Cardiac fibroblast (primary cell): ENCODE measurements at places on chromosomes 1 and 21.

DNA sequence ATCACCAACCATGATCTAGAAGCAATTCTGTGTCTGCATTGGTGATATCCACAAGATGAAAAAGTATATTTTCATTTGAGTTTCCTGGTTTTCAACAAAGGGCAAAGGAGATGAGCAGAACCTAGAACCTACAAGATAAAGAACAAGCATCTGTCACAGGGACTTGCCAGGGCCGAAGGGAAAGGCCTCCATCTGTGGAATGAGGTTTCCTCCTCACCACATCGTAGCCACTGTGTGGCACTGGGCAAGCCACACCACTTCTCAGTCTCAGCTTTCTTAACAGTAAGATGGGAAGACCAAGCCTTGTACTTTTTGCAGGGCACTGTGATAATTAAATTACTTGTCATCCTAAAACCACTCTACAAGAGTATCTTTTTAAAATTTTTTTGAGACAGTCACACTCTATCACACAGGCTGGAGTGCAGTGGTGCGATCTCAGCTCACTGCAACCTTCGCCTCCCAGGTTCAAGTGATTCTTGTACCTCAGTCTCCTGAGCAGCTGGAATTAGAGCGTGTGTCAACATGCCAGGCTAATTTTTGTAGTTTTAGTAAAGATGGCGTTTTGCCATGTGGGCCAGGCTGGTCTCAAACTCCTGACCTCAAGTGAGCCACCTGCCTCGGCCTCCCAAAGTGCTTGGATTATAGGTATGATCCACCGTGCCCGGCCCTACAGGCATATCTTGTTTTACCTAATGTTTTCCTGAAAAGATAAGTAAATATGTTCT, 45.8 kb downstream of the ARHGEF11 start:
- no peak for DNase-seq

DNA sequence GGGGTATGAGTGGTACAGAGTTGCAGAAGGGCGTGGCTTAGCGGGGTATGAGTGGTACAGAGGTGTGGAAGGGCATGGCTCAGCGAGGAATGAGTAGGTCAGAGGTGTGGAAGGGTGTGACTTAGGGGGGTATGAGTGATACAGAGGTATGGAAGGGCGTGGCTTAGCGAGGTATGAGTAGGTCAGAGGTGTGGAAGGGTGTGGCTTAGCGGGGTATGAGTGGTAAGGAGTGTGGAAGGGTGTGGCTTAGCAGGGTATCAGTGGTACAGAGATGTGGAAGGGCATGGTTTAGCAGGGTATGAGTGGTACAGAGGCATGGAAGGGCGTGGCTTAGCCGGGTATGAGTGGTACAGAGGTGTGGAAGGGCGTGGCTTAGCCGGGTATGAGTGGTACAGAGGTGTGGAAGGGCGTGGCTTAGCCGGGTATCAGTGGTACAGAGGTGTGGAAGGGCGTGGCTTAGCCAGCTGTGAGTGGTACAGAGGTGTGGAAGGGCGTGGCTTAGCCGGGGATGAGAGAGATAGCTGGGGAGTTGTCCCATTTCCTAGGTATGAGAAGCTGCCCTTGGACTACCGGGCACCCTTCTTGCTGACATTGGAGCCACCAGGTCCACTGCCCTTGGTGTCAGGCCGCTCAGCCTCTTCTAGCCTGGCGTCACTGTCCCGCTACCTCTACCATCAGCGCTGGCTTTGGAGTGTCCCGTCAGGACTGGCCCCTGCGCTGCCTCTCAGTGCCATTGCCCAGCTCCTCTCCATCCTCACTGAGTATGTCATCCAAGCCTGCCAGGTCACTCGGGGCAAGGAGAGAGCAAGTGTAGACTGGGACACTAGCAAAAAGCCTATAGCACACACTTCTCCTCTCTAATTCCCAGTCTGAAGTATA, 29.8 kb downstream of the HYI start:
- no peak for DNase-seq

DNA sequence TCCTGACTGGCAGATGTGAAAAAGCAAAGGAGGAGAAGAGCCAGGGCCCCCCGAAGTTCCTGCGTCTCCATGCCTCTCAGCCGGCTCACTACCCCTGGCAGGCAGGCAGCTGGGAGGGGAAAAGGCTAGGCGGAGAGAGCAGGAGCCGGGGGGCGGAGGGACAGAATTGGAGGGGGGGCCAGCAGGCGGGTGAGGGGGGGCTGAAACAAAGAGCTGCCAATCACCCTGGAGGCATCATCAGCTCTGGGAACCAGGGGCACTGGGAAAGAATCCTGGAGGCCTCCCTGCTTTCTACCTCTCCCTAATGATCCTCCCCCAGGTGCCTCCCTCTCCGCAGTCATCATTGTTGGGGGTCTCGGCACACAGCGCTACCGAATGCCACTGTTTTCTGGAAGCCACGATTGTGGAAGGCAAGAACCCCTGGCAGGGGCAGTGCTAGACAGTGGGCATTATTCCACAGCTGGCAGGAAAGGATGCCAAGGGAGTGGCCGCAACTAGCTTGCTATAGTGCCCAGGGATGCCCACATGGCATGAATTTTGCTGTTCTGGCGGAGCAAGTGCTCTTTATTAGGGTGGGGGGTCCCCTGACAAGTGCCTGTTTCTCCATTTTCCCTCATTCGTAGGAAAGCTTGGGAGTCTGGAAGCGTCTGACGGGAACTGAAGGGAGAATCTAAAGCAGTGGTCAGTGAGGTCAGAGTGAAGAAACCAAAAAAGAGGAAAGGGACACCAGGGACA, at the start of gene THBS3:
Gene THBS3, minus strand, starts transcription at position 92 of the 735 bp plus-strand sequence. Its CDS starts 21 bp downstream, at position 71.
- DNase-seq: no peak

GRCh38 chr21:36799869-36800268, 101.0 kb downstream of the SIM2 start:
- DNase-seq: no peak

DNA sequence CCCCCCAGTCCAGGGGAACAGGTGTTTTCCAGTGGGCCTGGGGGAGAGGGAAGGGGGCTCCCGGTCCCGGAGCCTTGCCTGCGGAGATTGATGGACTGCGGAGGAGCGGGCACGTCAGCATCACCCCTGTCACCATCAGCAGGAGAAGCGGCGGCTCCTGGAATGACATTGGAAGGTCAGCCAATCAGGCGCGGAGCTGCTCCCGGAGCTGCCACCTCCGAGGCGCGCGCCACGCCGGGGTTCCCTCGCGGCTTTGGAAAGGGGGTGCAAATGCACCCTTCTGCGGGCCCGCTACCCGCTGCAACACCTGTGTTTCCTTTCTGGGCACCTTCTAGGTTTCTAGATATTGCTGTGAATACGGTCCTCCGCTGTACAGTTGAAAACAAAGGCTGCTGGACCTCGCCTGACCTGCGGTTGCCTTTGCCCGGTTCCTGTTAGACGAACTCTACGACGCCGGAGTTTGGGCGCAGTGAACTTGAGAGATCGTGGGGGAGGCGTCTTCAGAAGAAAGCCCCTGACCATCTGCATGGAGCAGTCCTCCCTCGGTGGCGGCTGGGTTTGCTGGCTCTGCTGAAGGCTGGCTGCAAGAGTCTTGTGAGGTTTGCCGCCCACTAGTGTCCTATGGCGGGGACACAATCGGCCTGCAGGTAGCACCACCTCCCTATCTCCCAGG, 5.3 kb downstream of the DSCAM start:
- DNase-seq: no peak

GRCh38 chr1:61285371-61285885, 203.1 kb downstream of the NFIA start:
- no peak for DNase-seq

GRCh38 chr1:62732331-62732730, 44.1 kb upstream of the DOCK7 start:
- DNase-seq: peak; percentile 19

DNA sequence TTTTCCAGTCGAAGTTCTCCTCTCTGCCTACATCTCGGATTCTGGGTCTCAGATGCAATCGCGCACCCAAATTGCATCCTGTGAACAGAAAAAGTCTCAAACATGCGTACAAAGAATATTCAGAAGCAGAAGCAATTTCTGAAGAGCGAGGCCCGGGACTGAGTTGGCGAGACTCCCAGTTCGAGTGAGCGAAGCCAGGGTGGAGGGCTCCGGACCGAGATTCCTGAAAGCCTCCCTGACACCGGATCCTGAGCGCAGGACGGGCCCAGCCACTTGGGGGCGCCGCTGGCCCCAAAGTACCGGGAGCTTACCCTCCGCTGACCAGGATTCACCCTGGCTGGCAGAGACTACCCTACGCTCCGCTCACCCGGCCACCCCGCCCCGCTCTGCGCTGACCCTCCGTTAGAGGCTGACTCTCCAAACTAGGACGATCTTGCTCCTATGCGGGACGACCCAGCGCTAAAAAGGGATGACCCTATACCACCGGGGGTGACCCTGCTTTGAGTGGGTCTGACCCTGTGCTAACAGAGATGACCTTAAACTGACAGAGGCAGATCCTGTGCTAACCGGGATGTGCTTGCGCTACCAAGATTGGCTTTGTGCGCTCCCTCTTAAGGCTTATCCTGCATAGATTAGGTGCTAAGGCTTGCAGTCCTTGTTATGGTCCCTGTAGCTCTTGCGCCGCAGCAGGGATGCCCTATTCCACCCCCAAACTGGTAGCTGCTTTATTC, 12.1 kb downstream of the FOXD2 start:
- no peak for DNase-seq

DNA sequence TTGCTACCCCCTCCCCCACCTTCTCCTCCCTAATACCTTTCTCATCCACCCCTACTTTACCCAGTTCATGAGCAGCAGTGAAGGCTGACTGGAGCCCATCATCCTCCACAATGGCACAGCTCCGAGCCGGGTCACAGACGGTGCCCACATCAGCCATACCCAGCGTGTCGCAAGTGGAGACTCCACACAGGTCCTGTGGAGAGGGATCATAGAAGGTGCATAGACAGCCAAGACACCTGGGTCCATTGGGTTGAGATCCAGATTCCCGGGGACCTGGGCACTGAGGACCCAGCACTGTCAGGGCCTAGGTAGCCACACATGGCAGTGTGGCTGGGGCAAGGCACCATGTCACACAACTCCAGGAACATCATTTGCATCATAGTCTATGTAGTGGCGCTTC, 2.7 kb downstream of the ADAMTS4 start:
- DNase-seq: no peak

DNA sequence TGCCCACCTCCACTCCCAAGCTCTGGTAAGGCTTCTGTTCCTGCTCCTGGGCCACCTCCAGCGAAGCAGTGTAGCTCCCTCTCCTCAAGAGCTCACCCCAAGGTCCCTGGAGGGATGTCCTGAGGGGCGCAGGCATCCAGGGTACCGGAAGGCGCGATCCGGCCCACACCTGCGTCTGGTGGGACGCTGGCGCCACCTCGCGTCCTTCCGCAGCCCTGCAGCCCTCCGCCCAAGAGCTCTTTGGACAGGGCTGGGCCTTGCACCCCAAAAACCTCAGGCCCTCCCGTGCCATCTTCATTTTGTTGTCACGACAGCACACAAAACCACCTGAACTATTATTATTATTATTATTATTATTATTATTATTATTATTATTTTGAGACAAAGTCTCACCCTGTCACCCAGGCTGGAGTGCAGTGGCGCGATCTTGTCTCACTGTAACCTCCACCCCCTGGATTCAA, 49.2 kb upstream of the PAX7 start:
- DNase-seq: no peak

DNA sequence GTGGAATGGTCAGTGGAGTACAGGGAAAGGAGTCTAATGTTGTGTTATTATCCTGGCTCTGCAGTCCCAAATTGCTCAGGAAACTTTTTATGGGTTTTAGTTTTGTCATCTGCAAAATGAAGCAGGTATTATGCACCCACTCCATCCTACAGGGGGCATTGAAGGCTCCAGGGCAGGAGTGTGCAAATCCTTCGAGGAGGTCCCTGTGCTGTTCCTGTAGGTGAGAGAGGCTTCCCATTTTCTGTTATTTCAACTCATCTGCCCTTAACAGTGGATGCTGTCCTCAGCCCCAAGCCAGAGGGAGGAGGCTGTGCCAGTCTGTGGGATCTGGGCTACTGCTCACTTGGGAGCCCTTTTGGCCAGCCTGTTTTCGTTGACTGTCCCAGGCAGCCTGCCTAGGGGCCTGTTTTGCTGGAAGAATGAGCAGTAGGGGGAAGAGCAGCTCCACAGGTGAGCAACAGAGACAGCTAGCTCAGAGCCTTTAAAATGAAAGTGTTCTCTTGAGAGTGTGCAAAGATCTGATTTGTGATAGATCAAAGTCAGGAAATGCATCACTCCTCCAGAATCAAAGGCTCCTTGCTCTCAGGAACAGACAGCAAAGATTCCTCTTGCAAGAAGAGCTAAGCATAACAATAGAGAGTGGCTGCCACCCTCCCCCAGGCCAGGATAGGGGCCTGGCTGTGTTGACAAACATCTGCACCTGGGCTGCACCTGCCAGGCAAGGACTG, 317.6 kb upstream of the PROX1 start:
- no peak for DNase-seq

DNA sequence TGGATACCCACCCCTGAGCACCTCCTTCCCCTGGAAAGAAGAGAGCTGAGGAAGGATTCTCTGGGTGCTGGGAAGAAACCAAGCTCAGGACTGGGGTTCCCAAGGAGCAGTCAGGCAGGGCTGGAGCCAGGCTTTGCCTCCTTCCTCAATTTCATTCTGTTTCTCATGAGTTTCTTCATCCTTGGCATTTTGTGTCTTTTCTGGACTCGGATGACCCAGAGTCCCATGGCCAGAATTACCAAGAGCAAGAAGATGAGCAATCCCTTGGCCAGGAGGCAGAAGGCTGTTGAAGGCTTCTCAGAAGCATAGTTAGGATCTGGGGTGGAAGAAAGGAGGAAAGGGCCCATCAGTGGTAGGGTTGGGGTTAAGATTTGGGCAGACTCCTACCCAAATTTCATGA, 2.5 kb downstream of the SLAMF9 start:
- DNase-seq: no peak

DNA sequence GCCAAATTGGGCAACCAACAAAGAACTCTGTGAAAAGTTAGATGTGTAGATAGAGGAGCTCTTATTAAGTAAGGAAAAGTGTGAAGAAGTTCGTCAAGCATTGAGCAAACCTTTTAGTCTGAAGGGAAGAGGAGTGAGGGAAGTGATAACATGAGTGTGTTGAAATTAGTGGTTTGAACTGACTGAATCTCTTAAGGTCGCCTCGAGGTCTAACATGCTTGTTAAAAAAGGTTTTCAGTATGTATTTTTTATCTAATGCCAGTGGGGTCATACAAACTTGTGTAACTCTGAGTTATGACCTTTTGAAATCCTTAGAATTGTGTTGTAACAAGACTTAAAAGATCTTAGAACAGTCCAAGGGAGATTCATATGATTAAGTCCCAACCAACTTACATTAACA, 34.1 kb downstream of the SOAT1 start:
- peak; percentile 40 for DNase-seq

- DNase-seq: no peak
Observed at GRCh38 chr1:14479865-14480264, 118.6 kb upstream of the KAZN start.

- DNase-seq: no peak
Observed at GRCh38 chr1:234958706-234959657, 169.7 kb downstream of the TOMM20 start.

- DNase-seq: no peak
Observed at GRCh38 chr21:38284216-38284615, 27.4 kb downstream of the KCNJ15 start.

DNA sequence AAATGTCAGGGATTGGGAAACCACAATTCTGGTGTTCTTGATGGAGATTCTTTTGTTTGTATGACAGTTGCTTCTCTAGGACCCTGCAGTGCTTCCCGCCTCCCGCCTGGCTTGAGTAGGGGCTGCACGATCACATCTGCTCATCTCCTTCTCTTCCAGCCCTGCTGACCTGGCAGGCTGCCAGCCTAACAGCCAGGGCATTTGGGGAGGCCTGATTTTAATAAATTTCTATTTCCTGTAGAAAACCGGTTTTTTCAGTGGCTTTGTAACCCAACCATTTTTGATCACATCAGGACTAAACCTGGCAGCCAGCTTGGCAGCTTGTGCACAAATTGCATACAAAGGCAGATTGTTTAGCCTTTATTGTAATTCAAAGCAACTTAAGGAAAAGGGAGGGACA, 78.9 kb downstream of the UBE2U start:
- DNase-seq: no peak

GRCh38 chr1:54875000-54875399, 12.0 kb downstream of the DHCR24 start:
- DNase-seq: no peak
